Ureter (tissue), 1 donor: ENCODE measurements at places on chromosomes 2 and 18. TPM values are rescaled to one million over a fixed set of nuclear protein-coding genes. Genes with fewer than 3 reads are reported as not detected.
A peak's percentile ranks its signal among the peaks of the same experiment; 100 is the strongest.

HDHD2 gene
- 46.9 TPM for total RNA-seq

SALL3 gene
- total RNA-seq = 0.44 TPM

FRZB gene
- 11.8 TPM for total RNA-seq

NOSTRIN gene
- total RNA-seq = 31.4 TPM

ARHGEF33 gene
- 0.68 TPM for total RNA-seq

REG3A gene
- not detected for total RNA-seq

ANTXR1 gene
- total RNA-seq = 87.8 TPM

COL5A2 gene
- 21.8 TPM for total RNA-seq

ADD2 gene
- total RNA-seq = 2.1 TPM

MARCO gene
- total RNA-seq = 4.8 TPM

RGPD4 gene
- total RNA-seq = 0.08 TPM

DNA sequence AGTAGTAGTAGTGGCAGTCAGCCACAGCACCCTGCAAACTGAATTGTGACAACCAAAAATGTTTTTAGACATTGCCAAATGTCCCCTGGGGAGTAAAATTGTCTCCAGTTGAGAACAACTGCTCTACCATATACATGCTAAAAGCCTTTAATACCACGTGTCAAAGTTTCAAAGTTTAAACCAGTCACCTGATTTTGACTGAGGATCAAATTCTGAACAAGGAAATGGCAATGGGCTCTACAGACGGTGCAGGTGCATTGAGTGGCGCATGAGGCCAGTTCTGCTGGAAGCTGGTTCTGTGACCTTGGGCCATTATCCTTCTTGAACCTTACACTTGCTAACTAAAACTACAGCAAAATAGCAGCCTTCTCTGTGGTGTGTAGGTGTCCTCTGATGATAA lies 85.0 kb downstream of the LIPG start:
- DNase-seq = no peak

GRCh38 chr2:165902934-165903333 lies 50.6 kb downstream of the TTC21B start:
- no peak for DNase-seq

DNA sequence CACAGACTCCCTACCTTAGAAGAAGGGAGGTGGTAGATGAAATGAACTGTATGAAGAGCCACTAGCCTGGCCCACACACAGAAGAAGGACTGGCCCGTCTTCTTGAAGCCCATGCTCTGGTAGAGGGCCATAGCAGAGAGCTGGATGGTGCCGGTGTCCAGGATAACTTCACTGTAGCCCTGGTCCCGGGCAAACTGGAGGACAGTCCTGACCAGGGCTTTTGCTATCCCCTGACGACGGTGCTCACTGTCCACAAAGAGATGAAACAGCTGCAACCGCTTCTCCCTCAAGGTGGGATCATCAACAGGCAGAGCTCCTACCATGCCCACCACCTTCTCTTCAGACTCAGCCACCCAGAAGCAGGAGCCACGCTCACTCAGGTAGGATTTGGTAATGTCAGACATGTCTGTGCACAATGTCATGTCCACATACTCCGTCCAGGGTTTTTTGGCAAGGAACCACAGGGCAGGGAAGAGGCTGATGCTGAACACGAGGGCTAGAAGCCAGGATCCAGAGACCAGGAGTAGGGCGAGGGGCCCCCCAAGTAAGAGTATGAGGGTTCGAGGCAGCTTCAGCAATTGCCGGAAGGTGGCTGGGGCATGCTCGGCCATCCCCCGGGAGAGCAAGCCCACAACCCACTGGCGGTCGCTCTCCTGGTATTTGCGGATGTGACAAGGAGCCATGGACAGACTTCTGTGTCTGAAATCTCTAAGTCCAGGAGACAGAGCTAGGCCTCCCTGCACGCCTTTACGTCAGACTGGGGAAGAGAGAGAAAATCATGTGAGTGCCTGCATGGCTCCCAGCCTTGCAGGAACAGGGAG lies 1.1 kb downstream of the NAT8 start:
- no peak for DNase-seq

GRCh38 chr2:55585451-55586080 lies 31.9 kb downstream of the PPP4R3B start:
- no peak for DNase-seq

- DNase-seq = no peak
Measured at GRCh38 chr2:160891353-160891740, 268.9 kb upstream of the TANK start.

DNA sequence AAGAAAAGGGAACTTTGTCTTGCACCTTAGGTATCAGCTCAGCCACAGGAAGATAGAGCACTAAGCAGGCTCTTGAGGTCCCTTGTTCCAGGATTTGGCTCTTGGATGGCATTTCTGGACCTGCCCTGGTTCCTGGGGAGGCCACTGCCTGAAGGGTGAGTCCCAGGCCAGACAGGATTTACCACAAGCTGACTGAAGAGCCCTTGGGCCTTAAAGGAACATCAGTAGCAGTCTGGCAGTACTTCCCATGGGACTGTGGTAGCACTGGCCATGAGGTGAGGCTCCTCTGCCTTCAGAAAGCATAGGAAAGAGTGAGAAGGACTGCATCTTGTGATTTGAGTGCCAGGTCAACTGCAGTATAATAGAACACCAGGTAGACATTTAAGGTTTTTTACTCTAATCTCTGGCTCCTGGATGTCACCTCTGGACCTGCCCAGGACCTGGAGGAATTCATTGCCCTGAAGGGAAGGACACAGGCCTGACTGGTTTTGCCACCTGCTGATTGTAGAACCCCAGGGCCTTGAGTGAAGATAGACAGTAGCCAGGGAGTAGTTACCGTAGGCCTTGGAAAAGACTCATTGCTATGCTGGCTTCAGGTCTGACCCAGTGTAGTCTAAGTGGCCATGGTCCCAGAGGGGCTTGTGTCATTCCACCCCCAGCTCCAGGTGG lies 154.4 kb upstream of the CREB1 start:
- DNase-seq = no peak

DNA sequence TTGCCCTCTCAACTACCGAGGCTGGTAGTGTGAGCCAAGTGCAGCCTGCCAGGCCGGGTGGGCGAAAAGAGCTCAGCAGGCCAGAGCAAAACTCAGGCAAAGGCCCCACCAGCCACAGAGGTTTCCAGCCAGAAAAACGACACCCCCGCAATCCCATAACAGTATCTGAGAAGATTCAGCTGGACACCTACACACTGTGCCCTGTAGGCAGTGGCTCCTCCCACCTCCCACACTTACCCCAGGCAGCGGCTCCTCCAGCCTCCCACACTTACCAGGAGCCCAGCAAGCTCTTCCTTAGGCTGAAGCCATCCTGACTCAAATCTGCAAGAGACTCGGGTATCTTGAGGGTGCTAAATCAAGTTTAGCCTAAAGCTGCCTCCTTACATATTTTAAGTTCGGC lies 15.6 kb upstream of the TMEM18 start:
- DNase-seq = no peak

GRCh38 chr2:240294514-240294913 lies 140.9 kb upstream of the GPC1 start:
- DNase-seq = no peak

- no peak for DNase-seq
Measured at GRCh38 chr2:167406558-167406957, 518.3 kb downstream of the XIRP2 start.

DNA sequence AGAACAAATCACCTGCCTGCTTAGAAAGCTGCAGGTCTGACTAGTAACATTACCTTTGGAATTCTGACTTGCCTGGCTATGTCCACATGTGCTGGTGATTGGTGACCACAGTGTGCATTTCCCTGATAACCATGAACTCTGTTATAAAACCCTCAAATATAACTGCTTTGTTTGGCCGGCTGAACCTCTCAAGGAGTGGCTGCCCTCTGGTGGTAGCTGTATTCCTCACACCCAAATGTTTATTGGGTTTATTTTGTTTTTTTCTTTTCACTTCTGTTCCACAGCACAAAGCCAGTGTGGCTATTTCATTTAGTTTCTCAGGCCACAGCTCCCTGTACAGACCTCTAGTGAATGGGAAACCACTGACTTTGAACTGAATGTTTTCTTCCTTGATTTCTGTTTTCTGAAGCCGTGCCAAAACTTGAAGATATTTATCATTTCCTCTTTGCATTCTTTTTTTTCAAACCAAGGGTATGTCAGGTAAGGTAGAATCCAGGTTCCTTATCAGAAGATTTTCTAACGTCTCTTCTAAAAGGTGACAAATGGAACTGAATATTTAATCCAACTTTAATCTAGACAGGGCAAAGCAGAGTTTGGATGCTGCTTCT lies 549.0 kb upstream of the VRK2 start:
- DNase-seq = no peak

DNA sequence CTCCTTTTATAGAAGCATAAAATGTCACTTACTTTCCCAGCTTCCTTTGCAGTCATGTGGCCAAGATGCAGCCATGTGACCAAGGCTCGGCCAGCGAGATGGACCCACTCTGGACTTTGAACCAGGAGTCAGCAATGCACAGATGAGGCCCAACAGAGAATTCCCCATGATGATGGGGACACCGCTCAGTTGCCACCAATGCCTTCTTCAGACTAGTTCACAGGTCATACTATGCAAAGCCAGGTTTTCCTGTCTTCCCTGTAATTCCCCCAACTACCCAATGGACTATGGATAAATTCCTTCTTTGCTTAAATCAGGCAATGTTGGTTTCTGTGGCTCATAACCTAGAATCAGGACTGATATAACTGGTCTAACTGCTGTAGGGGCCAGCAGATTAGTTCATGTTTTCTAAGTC lies 22.5 kb upstream of the REL start:
- no peak for DNase-seq

DNA sequence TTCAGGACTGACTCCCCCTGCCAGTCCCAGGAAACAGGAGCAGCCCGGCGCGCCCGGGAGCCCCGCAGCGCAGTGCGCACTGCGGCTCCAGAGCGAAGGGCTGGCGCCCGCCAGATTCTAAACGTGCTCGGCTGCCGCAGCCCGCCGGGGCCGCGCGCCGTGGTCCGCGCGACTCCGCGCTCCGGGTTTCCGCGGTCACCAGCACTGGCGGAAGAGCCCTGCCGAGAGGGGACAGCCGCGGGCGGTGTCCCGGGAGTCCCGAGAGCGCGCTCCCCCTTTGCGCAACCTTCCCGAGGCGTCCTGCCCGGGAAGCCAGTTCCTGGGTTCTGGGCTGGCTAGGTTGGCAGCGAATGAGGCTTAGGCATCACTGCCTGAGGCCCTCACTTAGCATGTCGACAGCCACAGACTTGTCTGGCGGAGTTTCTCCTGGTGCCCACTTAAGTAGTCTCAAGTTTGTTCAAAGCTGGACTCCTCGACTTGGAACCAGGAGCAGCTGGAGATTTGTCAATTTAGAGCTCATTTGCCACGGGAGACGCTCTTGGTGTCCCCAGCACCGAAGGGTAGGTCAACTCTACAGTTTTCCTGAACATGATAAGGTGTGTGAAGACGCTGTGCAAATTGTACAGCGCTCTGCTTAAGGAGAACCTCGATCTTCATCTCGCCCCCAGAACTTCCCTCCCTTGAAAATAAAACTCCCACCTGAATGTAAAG lies 1.5 kb upstream of the VSNL1 start:
- DNase-seq = peak; percentile 76

- no peak for DNase-seq
Measured at GRCh38 chr2:190574169-190574568, 39.6 kb upstream of the NEMP2 start.

DNA sequence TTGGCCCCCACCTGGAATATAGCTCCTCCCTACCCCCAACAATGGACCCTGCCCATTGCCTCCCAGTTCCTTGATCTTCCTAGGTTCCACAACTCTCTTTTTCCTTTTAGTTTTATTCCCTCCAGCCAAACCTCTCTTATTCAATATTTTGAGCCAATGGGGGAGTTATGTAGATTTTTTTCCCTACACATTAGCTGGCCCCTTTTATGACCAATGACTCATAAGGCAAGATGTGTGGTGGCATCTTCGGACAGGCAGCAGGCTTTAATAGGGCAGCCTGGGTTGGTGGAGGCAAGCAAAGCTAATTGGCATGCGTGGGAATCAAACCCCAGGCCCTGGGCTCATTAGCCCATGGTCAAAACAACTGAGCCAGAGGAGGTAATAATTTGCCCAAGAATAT lies 9.2 kb downstream of the GRP start:
- DNase-seq = no peak

DNA sequence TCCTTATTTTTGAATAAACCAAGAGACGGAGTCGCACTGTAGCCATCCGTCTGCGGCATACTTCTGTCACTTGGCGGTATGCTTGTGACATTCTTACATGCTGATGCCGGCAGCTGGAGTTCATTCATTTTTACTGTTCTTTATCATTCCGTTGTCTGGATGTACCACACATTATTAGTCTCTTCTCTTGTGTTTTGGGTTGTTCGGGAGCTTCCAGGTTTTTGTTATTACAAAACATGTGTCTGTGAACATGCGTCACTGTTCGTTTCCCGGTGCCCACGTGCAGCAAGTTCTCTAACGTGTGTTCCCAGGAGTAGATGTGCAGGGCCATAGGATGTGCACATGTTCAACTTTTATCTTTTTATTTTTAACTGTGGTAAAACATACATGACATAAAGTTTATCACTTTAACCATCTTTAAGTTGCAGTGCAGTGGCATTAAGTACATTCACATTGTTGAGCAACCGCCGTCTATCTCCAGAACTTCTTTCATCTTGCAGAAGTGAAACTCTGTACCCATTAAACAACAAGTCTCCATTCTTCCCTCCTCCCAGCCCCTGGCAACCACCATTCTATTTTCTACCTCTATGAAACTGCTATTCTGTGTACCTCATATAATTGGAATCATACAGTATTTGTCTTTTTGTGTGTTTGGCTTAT lies 40.1 kb downstream of the MTCL1 start:
- DNase-seq = no peak

DNA sequence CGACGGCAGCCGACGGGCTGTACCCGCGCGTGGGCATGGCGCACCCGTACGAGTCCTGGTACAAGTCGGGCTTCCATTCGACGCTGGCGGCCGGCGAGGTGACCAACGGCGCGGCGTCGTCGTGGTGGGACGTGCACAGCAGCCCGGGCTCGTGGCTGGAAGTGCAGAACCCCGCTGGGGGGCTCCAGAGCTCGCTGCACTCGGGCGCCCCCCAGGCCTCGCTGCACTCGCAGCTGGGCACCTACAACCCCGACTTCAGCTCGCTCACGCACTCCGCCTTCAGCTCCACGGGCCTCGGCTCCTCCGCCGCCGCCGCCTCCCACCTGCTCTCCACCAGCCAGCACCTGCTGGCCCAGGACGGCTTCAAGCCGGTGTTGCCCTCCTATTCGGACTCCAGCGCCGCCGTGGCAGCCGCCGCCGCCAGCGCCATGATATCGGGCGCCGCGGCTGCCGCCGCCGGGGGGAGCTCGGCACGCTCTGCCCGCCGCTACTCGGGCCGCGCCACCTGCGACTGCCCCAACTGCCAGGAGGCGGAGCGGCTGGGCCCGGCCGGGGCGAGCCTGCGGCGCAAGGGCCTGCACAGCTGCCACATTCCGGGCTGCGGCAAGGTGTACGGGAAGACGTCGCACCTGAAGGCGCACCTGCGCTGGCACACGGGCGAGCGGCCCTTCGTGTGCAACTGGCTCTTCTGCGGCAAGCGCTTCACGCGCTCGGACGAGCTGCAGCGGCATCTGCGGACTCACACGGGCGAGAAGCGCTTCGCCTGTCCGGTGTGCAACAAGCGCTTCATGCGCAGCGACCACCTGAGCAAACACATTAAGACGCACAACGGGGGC lies 2.0 kb downstream of the SP9 start:
- no peak for DNase-seq

DNA sequence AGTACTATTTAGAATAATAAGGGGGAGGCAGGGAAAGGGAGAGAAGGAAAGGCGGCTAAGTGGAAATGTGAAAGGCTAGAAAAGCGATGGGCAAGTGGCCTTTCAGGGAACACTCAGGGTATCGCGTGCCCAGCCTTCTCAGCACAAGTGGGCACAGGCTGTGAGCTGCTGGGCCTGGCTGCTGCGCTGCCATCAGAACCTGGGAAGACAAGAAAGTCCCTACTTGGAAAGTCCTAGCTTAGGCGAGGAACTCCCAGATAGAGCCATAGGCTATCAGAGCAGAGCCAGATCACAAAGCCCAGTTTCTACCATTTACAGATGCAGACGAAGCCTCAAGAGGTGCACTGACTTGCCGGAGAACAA lies 9.8 kb upstream of the FZD7 start:
- peak; percentile 22 for DNase-seq
